ENCODE measurements at places on chromosomes 6 and 20.
A peak's percentile ranks its signal among the peaks of the same experiment; 100 is the strongest.

- DNase-seq: no peak
Measured at GRCh38 chr6:139418481-139419132, 44.2 kb upstream of the CITED2 start.

DNA sequence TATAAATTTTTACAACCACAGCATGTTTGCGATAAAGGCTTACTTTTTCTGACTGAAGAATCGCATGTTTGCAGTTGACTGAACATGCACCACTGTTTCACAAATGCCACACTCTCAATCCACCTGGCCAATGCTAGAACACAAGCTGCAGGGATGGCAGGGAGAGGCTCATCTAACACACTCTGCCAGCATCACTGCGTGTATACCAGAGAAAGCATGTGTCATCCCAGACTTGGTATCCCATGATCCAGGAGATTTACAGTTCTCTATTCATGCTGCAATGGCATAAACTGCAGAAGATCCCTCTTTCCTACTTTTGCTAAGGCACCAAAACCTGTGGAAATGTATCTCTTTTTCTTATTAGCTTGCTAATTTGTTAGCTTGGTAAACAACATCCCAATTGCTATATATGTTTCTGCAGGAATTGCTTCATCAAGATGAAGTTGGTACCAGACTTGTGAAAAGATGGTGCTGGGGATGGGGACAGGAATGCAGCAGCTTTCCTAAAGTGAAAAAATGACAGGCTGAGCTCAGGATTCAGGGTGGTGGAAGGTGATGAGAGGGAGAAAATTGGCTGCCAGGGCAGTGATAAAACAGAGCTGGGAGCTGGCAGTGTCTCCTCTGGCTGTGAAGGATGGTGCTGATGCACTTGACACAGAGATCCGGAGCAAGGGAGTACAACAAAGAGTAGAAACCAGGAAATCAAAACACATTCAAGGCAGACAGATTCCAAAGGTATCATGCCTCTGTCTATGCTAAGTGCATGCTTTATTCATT is 186.9 kb downstream of the HIVEP2 start:
- DNase-seq: no peak

DNA sequence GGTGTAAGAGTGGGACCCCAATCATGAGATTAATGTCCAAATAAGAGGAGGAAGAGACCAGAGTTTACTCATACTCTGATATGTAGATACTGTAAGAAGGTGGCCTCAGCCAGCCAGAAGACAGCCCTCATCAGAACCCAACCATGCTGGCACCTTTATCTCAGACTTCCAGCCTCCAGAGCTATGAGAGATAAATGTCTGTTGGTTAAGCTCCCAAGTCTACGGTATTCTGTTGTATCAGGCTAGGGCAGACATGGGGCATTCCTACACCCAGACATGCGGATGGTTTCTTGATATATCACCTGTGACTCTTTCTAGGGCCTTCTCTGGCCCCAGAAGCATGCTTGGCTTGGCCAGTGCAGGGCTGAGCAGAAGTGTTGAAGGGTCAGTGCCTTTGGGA is 247.4 kb upstream of the RIN2 start:
- DNase-seq: no peak

DNA sequence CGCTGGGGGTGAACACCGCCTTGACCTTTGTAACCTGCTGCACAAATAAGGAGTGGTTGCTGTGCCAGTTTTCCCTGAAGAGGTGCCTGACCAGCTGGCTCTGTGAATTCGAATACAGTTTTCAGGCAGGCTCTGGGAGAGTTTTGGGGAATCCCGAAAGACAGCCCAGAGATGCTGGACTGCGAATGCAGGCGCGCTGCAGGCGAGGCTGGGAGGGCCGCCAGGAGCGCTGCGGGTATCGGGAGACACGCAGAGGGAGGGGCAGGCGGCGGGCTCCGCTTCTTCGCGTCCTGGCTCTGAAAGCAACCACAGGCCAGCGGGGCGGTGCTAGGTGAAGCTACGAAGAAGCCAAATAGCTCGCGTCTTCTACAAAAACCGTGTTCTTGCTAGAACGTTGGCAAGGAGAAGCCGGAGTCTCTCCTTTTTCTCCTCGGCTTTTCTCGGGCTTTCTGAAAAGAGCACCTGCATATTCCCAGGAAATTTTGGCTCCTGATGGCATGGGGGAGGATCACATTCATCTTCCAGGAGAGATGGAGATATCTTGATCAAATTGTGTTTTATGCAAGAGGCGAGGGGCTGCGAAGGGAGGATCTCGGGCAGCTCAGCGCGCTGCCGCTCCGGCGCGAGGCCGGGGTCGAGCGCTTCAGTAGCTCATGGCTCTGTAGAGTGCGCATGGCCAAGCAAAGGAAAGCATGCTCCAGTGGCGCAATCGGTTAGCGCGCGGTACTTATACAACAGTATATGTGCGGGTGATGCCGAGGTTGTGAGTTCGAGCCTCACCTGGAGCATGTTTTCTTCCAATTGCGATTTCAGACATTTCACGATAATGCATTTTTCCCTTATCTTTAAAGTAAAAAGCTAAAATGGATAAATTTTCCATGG is 158.1 kb upstream of the ZNF184 start:
- DNase-seq: peak; percentile 16

- no peak for DNase-seq
Measured at GRCh38 chr6:150456902-150457643, 88.3 kb downstream of the IYD start.

DNA sequence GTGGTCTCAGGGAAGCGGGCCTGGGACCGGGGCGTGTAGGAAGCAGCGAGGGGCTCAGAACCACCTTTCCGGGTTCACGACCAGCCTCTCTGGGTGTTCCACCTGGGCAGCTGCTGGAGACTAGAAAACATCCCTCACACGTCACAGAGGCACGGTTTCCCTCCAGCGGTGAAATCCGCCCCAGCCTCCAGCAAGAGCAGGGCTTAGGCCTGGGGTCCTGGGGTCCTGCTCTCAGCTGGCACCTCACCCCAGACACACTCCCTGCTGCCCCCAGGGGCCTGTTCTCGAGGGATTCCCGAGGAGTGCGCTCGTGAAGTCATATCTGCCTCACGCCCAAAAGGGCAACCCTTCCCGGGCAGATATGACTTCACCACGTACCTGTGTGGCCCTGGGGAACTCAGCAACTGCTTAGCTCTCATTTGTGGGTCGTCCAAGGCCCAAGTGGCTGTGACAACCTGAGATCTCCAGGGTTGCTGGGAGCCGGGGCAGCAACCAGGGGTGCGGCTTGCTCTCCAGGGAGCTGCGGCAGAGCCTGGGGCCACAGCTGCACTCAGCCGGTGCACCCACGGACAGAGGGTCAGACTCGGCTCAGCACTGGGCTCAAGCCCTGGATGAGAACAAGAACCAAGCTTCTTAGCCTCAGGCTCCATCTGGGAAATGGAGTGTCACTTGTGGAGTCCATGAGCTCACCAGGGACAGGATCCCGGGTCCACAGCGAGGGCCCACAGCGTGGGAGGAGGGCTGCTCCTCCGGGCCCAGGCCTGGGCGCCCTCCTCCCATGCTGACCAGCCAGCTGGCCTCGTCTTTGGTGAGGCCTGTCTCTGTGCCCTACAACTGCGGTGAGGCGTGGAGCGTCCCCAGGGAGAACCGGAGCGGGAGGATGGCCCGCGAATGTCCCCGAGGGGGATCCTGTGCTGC is 661 bp downstream of the FNDC11 start:
- no peak for DNase-seq

DNA sequence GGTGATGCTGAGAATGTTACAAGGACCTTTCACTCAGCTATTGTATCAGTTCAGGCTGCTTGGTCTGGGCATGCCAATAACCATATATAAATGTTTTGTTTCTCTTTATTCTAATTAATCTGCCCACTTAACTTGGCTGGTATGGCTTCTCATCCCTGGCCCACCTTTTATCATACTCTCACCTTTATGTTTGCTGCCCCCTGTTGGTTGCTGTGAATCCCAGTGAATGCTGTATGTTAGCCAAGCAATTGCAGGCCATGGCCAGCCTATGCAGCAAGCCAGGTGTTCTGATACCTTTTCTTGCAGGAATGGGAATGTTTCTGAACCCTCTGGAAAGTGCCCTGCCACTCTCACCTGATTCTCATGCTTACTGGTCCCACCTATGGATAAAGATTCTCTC is 54.6 kb downstream of the PCSK2 start:
- no peak for DNase-seq

GRCh38 chr6:72987301-72987700 is 238.0 kb downstream of the KHDC1L start:
- DNase-seq: no peak

DNA sequence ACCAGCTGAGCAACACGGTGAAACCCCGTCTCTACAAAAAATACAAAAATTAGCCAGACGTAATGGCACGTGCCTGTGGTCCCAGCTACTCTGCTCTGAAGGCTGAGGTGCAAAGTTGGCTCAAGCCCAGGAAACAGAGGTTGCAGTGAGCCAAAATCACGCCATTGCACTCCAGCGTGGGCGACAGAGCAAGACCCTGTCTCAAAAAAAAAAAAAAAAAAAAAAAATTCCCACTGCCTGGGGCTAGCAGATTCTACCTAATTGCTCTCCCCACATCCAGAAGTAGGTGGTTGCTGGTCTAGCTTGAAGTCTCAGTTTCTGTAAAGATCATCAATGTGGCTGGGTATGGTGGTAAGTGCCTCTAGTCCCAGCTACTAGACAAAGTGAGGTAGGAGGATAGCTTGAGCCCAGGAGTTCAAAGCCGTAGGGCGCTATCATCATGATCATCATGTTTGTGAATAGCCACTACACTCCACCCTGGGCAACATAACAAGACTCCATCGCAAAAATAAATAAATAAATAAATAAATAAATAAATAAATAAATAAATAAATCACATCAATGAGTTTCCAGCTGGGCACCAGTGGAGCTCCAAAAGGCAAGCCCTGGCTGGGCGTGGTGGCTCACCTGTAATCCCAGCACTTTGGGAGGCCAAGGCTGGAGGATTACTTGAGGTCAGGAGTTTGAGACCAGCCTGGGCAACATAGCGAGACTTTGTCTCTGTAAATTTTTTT is 6.3 kb upstream of the AP5S1 start:
- DNase-seq: no peak

DNA sequence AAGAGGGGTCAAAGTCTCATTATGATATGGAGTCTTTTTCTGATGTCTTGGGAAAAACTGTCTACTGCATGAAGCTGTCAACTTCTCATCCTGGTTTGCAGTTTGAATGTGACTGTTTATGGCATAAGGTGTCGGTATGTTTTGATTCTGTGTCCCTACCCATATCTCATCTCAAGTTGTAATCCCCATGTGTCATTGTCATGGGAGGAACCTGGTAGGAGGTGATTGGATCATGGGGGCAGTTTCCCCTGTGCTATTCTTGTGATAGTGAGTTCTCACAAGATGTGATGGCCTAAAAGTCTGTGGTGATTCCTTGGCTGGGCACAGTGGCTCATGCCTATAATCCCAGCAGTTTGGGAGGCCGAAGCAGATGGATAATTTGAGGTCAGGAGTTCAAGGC is 47.6 kb downstream of the MRAP2 start:
- DNase-seq: no peak

- DNase-seq: no peak
Measured at GRCh38 chr6:162962093-162962492, 234.3 kb downstream of the PACRG start.

DNA sequence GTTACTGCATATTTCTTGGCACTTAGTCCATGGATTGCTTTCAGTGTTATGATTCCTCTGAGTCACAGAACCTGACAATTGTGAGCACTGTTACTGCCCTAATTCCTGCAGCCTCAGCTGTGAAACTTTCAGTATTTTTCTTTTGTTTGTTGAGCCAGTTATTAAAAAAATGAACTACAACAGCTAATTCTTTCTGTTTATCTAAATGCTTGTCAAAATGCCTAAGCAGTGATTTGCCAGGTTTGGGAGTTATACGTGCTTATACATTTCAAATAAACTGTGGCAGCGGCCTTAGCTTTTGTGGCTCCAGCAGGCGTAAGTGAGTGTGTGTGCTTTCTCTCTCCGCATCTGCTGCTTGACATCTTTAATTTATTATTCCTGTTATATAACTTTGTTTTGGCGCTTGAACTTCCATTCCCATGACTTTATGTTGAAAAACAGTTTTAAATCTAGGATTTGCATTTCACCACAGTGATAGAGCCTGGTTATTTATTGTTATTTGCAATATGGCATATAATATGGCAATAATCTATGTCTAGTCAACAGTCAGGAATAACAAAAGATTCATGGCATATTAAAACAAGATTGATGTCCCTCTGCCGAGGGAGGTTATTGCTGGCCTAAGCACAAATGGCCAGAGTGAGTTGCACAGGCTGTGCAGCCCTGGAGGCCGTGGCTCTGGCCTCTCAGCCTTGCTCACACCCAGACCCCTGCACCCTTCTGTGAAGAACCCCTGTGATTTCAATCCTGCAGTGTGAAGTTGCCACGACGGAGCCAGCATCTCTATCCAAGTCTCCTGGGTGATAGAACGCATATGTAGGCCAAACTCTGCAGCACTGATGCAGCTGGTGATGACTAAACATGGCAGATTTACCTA is 303.4 kb downstream of the THBS2 start:
- DNase-seq: peak; percentile 63

- no peak for DNase-seq
Measured at GRCh38 chr20:17617868-17618672, 48.2 kb downstream of the DSTN start.

DNA sequence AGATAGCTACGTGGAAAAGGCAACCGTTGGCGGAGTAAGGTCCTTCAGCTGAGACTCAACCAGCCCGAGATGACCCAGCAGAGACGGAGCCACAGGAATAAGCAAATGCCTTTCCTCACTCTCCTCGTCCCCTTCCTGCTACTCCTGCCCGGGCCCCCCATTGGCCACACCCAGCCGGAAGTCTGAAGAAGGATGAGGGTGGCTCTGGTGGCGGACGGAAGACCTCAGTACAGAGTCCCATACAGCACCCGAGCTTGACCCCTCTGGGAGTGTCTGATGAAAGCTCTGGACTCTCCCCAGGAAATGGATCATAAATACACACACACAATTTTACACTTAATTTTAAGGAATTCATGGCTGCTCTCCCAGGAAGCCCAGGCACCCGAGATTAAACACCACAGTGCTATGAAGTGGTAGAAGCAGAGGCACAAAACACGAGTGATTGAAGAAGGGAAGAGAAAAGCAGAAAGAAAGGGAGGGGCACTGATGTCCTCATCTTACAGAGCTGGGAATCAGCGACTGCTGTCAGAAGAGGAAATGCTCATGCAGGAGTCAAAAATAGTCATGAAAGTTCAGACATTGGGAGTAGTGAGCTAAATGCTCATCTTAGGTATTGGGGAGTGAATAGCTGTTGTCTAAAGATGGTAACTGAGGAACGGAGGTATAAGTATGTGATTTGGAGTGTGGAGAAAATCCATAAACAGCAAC is 125.6 kb downstream of the BANF2 start:
- no peak for DNase-seq

DNA sequence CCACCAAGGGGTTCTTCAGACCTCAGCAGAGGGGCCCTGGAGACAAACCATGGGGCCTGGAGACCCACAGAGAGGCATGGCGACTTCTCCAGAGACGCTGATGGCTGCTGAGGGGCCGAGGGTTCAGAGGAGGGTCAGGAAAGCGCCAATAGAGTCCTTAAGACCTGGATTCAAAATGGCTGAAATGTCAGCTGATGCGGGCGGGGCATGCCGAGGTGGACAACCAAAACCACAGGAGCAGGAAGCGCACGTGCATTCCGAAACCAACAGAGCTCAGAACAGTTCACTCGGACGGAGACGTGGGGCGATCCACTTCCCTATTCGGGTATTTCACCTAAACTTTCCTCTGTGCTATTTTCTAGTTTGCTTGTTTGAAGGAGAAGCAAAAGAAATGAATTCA is 99.9 kb upstream of the RIN2 start:
- DNase-seq: no peak

- DNase-seq: no peak
Measured at GRCh38 chr6:149362289-149362688, 37.8 kb upstream of the SUMO4 start.
